Fibroblast of upper back skin (primary cell): ENCODE measurements at places on chromosomes 5 and 9.

DNA sequence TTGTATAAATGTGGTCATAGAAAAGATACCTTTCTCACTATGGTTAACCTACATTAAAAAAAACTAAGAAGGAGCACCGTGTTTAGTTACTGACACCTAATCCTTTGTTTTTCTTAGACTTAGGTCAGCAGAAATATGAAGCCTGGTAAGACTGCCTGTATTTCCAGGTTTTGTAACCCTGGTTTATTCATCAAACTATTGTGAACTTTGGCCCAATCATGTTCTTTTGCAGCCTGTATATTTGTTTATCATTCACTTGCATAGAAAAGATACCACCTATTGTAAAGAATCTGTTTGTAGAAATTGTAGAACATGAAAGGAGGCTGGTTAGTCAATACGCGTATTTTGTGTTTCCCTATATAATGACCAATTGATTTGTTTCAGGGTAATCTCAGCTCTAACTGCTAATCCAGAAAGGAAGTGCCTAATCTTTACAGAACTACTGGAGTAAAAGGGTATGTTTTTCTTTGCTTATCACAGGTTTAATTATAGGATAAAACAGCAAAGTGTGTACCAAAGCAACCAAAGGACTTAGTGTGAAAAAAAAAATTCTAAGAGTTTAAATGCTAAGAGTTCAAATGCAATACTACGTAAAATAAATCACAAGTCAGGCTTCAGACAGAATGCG lies 103.6 kb downstream of the LURAP1L start:
- DNase-seq = no peak

DNA sequence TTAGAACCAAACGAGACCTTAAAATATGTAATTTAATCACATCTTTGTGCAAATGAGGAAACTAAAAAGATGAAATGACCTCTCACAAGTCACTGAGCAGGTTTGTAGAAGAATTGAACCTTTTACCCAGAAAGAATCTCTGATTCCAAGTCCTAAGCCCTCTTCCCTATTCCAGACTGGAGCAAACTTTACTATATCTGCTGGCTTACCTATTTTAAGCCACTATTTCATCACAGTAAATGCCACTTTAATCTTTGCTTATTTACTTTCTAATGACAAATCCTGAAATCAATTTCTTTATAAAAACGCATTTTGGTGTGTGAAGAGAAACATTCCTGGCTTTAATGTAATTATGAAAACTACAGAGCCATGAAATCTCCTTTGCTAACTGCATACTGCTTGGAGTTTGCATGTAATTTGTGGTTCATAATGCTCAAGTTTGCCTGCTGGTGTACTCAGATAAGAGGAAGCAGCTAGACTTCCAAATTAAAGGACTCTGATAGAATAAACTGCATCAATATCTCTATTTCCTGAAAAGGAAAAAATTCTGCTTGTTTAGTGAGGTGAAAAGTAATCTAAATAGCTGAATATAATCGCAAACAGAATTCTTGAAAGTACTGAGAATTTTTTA lies 121.2 kb downstream of the RAB3C start:
- DNase-seq = no peak

DNA sequence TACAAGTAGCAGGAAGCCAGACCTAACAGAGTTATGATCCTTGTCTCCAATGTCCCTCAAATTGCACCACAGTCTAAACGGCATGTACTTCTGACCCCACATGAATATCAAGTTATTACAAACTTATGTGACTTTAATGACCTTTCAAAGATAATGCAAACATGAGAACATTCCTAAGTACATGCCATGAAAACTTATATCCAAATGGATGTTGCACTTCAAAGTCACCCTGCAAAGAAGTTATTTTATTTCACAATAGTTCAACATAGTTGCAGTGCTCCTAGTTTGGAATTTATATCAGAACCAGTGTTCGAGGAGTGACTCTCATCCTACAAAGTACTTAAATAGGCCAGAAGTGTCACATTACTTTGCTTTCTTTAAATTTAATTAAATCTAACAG lies 41.2 kb upstream of the ITGA1 start:
- peak; percentile 73 for DNase-seq

DNA sequence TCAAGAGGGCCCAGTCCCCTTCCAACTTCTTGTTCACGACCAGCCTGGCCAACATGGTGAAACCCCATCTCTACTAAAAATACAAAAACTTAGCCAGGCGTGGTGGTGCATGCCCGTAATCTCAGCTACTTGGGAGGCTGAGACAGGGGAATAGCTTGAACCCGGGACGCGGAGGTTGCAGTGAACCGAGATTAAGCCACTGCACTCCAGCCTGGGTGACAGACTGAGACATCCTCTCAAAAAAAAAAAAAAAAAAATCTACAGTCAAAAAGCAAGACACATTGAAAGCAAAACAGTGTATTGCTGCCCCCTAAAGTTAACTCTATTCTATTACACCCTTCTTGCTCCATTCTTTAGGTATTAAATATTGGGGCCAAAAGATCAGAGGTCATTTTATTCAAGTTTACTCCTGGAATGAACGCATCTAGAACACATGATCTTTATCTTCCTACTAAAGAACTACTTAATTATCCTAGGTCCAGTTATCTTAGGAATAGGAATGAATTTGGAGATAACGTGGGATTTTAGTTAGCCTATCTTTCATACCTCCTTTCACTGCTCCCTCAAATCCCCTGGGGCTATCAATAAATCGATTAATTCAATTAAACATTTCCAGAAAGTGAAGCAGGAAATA lies 2.4 kb downstream of the ATG12 start:
- DNase-seq = peak; percentile 56

DNA sequence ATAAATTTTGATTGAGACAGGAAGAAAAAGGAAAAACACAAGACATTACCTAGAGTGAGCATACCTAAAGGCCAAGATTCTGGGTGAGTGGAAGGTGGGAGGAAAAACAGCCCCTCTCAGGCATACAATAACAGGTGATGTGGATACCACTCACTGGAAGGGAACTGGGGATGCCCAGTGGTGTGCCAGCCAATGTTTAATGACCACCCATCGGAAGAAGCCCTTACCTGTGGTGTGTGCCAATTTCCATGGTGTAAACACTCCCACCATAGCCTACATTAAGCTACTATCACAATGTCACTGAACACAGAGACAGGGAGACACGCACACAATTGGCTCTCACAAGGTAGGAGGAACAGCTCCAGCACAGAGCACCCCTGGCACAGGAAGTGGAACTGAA lies 63.5 kb downstream of the SEMA5A start:
- DNase-seq = no peak

DNA sequence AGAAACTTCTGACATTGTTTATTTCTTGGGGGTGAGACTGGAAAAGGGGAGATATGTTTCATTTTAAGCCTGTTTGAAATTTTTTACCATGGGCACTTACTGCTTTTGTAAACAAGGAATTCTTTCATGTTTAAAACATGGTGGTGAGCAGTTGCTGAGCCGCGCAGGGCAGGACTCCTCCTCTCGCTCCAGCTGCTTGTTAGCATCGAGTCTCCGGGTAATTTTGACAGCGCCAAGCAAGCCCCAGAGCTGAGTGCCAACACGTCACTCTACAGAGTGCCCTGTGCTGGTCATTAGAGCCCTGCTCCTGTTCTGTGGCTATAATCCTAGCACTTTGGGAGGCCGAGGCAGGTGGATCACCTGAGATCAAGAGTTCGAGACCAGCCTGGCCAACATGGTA lies 116.5 kb upstream of the MSX2 start:
- no peak for DNase-seq

DNA sequence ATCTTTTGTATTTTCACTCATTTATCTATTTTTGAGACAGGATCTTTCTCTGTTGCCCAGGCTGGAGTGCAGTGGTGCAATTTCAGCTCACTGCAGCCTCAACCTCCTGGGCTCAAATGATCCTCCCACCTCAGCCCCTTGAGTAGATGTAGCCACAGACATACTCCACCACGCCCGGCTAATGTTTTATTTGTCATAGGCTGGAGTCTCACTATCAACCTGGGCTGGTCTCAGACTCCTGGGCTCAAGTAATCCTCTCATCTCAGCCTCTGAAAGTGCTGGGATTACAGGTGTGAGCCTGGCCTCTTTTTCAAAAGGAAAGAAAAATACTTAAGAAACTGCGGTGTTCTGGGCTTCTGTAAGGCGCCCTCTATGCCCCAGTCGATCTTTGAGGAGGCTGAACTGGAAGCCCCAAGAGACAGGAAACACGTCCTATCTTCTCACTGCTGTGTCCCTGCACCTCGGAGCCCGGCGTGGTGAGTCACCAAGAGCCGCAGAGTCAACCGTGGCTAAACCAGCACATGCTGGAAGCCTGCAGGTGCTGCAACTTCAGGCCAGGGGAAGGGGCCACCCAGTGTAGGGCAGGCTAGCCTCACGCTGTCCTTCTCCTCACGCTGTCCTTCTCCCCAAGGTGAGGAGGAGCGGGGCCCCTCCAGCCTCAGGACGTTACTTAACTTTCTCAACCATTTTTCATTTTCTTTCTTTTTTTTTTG lies 15.2 kb upstream of the LHX3 start:
- peak; percentile 21 for DNase-seq
